ENCODE measurements at places on chromosomes 7 and 10. TPM values are rescaled to one million over a fixed set of nuclear protein-coding genes. Genes with fewer than 3 reads are reported as not detected.

FAM171A1 gene
- 23.4 TPM for total RNA-seq

SEPTIN14 gene
- not detected for total RNA-seq

ANKRD2 gene
- total RNA-seq = not detected

NSUN5 gene
- total RNA-seq = 15.5 TPM

AGR3 gene
- not detected for total RNA-seq

JAZF1 gene
- total RNA-seq = 10.5 TPM

STK31 gene
- not detected for total RNA-seq

GSTO1 gene
- 145 TPM for total RNA-seq

PIP gene
- total RNA-seq = not detected

ARMS2 gene
- not detected for total RNA-seq

CACNA2D1 gene
- total RNA-seq = 78.8 TPM

HABP2 gene
- not detected for total RNA-seq

CDH23 gene
- 0.31 TPM for total RNA-seq

MOGAT3 gene
- total RNA-seq = not detected

CYP3A4 gene
- not detected for total RNA-seq

PON1 gene
- not detected for total RNA-seq

IDI2 gene
- not detected for total RNA-seq

TWIST1 gene
- total RNA-seq = 20.8 TPM

WDFY4 gene
- not detected for total RNA-seq

All from cardiac ventricle fibroblast (primary cell).